ENCODE measurements at places on chromosomes 13 and 19. TPM values are rescaled to one million over a fixed set of nuclear protein-coding genes. Genes with fewer than 3 reads are reported as not detected.
A peak's percentile ranks its signal among the peaks of the same experiment; 100 is the strongest.

GRCh38 chr19:15113245-15114152, 6.3 kb downstream of the SYDE1 start:
- no peak overlapping the region for H3K4me3 ChIP-seq
- peaks cover 51% of the 10 kb centered on the region for H3K36me3 ChIP-seq
- DNase-seq, result no peak
- no peaks in the 10 kb centered on the region for H3K27me3 ChIP-seq

DNA sequence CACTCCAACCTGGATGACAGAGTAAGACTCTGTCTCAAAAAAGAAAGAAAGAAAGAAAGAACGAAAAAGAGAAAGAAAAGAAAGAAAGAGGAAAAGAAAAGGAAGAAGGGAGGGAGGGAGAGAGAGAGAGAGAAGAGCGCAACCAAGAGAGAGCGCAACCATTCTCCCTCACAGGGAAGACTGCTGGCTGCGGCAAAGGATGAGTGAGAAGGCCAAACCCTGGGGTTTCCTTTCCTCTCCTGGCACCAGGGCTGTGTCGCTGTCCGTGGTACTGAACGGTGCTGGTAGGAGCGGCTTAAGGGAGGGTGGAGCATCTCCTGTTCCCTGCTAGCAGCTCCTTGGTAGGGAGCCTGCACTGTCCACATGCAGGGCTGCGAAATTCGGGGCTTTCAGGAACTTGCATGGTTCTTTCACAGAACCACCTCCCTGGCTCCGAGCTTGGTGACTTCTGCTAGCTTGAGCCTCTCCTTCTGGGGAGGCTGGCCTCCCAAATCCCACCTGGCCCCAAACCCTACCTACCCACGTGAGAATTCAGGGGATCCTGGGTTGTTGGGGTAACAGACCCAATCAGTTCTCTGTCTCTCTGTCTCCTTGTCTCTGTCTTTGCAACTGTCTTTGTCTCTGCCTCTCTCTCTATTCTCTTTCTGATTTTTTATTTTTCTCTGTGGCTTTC, 51.1 kb upstream of the ZNRF4 start:
- H3K4me1 ChIP-seq, result no peaks in the 10 kb centered on the region
- no peaks in the 10 kb centered on the region for H3K27me3 ChIP-seq
- DNase-seq, result peak; percentile 80
- H3K27ac ChIP-seq, result no peak overlapping the region

APOC1 gene
- 201 TPM for total RNA-seq

MCEMP1 gene
- 28.7 TPM for total RNA-seq

IGFL3 gene
- total RNA-seq, result not detected

- peak overlapping the region; percentile 86 for H3K27ac ChIP-seq
- DNase-seq, result no peak
- H3K4me3 ChIP-seq, result no peak overlapping the region
Measured at GRCh38 chr13:110521946-110522345, 39.6 kb downstream of the RAB20 start.

- no peaks in the 10 kb centered on the region for H3K36me3 ChIP-seq
- H3K27me3 ChIP-seq, result peaks cover 50% of the 10 kb centered on the region
- no peak for DNase-seq
- H3K4me1 ChIP-seq, result peaks cover 56% of the 10 kb centered on the region
- no peak overlapping the region for H3K4me3 ChIP-seq
- no peak overlapping the region for H3K27ac ChIP-seq
Measured at GRCh38 chr19:13010038-13010991, 15.0 kb downstream of the NFIX start.

DNA sequence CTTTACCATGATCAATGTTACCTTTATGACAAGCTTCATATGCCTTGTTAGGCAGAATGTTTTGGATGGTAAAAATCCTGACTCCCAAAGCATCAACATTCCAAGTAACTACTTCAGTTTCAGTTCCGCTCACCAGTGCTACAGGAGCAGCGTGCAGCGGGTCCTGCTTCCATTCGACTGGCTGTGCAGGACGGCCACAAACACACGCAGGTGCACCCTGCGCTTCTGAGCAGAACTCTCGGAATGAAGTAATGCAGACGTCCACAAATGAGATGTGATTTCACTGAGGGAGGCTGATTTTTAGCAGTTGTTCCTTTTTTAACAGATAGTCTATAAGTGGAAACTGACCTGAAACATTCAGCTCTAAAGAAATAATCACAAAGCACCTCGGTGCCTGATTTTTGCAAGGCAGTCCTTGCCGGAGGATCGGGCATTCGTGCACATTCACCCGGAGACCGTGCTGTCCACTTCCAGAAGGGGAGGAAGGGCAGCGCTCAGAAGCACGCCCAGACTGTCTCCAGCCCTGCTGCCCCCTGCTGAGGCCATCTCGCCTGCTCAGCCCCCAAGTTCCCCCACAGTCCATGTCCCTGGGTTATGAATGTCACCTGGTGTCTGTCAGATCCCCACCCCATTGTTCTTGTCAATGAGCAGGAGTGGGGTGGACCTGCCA, 85.8 kb downstream of the RAB20 start:
- no peak overlapping the region for H3K4me3 ChIP-seq
- no peak for DNase-seq
- H3K27ac ChIP-seq, result no peak overlapping the region
- peaks cover 81% of the 10 kb centered on the region for H3K36me3 ChIP-seq
- H3K27me3 ChIP-seq, result no peaks in the 10 kb centered on the region

DNA sequence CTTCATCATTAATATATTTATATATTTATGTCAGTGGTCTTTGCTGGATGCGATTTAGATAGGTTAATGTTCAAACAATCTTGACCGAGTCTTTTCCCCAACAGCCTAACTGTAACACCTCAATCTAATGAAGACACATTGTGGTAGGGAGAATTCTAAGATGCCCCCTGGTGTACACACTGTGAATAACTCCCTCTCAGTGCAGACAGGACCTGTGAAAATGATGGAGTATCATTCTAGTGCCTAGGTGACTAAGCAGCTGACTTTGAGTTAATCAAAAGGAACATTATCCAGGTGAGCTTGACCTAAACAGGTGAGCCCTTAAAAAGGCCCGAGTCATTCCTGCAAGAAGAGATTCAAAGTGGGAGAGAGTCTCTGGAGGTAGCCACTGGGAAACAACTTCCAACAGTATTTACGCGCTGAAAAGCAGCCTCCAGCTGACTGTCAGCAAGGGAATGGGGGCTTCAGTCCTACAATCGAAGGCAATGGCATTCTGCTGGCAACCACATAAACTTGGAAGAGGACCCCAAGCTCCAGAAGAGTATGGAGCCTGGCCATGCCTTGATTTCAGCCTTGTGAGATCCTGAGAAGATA, 28.0 kb upstream of the KBTBD7 start:
- no peaks in the 10 kb centered on the region for H3K27me3 ChIP-seq
- no peaks in the 10 kb centered on the region for H3K4me1 ChIP-seq
- H3K36me3 ChIP-seq, result peaks cover 46% of the 10 kb centered on the region
- H3K4me3 ChIP-seq, result no peak overlapping the region

DNA sequence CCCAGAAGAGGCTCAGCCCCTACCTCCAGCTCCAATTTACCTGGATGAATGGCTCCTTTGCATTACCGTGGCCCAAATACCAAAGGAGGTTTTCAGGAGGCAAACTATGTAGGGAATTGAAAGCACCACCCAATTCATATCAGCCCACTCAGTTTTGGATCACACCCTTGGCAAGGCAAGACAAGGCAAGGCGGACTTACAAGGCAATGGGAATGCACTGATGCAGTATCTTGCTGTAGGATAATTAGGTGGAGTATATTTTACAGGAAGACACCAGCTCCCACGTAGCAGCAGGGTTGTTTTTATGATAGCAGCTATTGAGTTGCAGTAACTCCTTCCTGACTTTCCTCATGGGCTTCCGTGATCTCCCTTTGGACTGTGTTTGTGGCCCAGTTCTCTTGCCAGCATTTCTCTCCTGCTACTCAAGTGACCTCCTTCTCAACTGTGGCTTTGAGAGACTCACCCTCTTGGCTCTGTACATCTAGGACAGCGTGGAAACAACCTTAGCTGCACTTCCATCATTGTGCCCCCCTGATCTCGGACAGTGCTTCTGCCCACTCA, 935.9 kb downstream of the EFNB2 start:
- no peak for DNase-seq
- no peak overlapping the region for H3K4me3 ChIP-seq
- no peaks in the 10 kb centered on the region for H3K27me3 ChIP-seq
- no peaks in the 10 kb centered on the region for H3K4me1 ChIP-seq
- no peaks in the 10 kb centered on the region for H3K36me3 ChIP-seq

DNA sequence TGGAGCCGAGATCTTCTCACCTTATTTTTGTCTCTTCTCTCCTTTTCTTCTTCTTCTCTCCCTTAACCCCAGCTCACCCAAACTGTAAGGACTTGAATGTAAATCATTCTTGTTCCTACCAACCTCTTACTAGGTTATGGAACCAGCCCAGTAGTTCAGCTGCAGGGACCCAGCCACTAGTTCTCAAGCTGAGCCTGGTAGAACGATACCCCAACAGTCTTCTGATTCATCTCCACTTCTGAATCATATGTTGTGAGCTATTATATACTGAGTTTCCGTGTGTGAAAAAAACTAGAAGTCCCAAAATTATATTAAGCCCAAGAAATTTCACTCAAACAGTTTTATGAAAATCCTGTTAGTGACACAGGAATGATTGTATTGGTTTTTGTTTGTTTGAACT, 67.7 kb downstream of the DCT start:
- H3K4me1 ChIP-seq, result no peaks in the 10 kb centered on the region
- no peak overlapping the region for H3K27ac ChIP-seq
- no peaks in the 10 kb centered on the region for H3K27me3 ChIP-seq
- DNase-seq, result no peak
- no peak overlapping the region for H3K4me3 ChIP-seq
- H3K36me3 ChIP-seq, result no peaks in the 10 kb centered on the region
